ENCODE measurements at places on chromosomes 6 and 20.

DNA sequence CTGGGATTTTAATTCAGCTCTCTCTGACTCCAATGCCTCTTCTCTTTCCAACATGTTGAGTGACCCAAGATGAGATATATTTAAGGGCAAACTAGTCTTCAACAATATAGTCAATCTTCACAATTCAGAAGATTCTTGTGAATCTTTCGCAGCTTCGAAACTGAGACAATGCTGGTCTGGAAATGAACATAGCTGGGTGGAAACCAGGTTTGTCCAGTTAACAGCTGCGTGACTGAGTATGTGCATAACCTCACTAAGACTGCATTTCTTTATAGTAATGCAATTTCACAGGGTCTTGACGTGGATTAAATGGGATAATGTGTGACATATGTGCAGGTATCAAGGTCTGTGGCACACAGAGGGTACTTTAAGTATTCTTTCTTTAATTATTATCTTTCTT, 18.9 kb downstream of the PTPRT start:
- no peak for DNase-seq

- no peak for DNase-seq
Observed at GRCh38 chr6:159325476-159325875, 156.3 kb downstream of the FNDC1 start.

GRCh38 chr6:2852514-2852855, 10.8 kb upstream of the SERPINB1 start:
- no peak for DNase-seq

DNA sequence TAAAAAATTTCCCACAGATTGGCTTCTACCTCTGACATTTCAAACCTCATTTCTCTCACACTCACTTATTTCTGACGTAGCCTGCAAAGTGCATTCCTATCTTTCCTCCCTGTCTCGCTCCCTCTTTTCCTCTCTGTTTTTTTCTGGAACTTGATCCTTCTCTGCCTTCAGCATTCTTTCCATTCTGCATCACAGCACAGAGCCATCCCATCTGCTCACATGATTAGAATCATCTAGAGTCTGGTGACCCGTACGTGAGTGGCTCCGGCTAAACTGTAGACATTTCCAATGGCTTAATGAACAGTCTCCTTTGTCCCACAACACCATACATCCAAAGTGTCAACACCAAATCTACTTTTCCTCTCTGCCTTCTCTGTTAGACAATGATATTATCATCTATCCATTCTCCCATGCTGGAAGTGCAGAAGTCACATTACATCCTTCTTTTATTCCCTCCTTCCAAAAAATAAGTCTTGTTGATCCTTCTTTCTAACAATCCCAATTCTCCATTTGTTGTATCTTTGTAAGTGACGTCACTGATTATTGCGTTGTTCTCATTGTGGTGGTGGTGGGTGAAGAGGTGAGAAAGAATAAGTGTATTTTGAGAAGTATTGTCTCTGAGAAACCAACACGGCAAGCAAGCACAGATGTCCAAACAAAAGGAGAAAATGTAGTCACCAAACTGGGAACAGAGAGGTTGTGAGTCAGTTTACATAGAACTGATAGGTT, 41.6 kb downstream of the OPRM1 start:
- DNase-seq, result no peak

- no peak for DNase-seq
Observed at GRCh38 chr6:36722879-36723278, 25.3 kb downstream of the RAB44 start.

- no peak for DNase-seq
Observed at GRCh38 chr6:148517470-148517869, 174.8 kb downstream of the SASH1 start.

DNA sequence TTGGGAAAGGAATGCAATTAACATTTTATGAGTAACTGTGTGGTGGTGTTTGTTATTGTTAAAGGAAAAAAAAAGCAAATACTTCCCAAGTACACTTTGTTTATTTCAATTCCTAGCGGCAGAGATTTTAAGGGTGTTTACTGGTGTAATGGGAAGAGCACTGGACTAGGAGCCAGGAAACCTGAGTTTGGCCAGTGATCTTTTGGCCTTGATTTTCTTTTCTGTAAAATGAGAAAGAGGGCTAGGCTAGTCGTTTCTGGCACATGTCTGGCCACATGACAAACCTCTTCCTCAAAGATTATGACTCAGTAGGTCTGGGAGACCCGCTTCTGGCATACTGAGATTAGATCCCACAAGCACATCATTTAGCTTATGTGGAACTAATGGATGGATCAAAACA, 428.1 kb upstream of the NOX3 start:
- no peak for DNase-seq

GRCh38 chr6:161246725-161247124, 27.1 kb downstream of the AGPAT4 start:
- DNase-seq, result no peak

GRCh38 chr6:89047473-89047872, 33.1 kb upstream of the PNRC1 start:
- DNase-seq, result no peak

- no peak for DNase-seq
Observed at GRCh38 chr6:105626295-105627158, 223.6 kb upstream of the PREP start.

DNA sequence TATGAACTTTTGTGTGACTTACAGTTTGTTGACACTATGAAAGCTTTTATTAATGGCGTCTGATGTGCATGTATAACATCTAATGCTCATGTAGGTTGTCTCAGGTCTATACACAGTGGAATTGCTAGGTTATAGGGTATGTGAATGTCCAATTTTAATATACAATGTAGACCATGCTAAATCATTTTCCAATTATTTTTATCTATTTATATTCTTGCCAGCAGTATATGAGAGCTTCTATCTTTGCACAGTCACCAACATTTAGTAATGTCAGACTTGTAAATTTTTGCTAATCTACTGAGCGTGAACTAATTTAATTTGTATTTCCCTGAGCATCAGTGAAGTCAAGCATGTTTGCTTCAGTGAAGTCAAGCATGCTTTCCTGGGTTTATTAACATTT, 64.4 kb downstream of the TPD52L1 start:
- DNase-seq, result no peak

DNA sequence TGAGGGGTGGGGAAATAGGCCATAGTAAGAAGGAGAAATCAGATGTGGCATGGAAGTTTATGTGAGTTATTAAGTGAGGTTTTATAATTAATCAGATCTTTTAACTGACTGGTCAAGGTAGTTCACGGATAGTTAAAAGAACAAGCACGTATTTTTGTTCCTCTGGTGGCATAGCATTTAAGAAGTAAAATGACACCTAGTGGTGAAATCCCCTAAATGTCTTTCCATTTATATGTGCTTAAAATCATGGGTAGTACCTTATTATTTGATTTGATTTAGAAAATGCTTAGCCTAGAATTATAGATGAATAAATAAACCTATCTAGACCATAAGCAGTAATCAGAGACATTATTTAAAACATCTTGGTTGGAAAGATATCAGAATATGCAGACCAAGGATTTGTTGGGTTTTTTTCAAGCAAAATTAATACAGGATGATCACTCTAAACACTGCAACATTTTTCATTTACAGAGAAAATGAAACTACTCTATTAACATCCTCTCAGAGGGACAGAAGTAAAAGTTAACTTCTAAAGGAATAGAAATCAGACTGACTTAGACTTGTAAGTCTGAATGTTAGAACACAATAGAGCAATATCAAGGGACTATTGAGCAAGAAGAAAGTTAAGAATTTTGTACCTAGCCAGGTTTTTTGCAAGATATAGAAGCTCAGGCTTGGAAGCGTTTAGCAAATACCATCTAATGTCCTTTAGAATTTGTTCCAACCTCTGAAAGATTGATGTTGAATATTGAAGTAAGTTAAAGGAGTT, 81.1 kb downstream of the STXBP5 start:
- DNase-seq, result no peak

DNA sequence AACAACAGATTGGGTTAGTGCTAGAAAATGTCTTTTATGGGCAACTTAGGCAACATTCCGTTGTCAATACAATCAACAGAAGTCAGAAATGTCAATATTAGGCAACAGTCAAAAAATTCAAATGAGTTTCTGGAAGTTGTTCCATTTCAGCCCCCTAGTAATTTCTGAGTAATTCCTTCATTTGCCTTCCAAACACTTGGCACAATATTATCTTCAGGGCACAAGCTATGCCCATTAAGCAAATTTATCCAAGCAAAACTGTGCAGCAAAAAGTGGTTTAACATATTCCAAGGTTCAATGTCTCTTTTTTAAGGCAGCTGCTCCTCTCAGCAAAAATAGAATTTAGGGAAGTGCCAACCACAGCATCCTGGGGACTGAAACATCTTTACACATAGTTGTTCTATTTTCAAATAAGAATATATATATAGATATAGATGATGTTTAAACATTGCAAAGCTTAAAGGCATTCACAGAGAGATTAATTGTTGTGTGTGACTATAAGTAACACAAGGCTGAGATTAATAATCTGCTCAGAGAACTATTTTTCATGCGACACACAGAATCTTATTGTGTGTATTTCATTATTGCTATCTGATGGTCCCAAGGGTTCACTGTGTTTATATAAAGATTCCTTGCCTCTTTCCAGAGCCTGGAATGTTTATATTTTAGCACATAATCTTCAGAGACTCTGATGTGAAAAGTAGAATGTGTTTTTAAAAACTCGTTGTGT, 75.2 kb upstream of the ADTRP start:
- no peak for DNase-seq

DNA sequence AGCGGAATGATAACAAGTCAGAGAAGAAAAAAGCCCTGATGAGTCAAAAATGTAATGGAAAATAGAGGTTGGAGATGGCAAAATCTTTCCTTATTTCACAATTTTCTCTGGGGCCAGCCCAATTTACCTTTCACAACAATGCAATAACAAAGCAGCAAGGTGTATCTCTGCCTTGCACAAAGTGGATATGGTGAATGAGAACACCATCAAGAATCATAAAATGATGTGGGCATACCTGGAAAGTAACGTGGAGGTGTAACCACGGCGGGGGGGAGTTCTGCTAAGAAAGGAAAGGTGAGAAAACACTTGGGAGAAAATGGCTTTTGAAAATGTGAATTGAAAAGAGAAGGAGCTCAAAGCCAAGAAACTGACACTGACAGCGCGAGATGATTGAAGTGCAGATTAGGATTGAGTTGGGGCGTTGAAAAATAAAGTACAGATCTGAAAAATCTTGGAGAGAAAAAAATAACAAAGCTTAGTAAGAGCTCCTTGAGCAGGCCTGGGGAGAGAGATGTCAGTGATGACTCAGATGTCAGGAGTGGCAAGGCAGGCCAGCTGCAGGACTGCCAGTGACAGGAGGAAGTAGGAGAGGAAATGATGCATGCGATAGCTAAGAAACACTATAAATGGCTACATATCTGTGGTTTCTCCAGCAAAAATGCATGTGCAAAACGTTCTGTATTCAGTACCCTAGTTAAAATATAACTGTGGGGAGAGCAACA, 26.2 kb downstream of the ARHGAP18 start:
- DNase-seq, result peak; percentile 40

GRCh38 chr6:76416821-76417605, 344.6 kb upstream of the IMPG1 start:
- DNase-seq, result no peak

- no peak for DNase-seq
Observed at GRCh38 chr6:109769213-109769612, 78.1 kb downstream of the FIG4 start.

GRCh38 chr6:130524552-130524951, 158.7 kb downstream of the TMEM200A start:
- no peak for DNase-seq

GRCh38 chr6:8131265-8131897, 29.0 kb upstream of the EEF1E1 start:
- DNase-seq, result no peak

DNA sequence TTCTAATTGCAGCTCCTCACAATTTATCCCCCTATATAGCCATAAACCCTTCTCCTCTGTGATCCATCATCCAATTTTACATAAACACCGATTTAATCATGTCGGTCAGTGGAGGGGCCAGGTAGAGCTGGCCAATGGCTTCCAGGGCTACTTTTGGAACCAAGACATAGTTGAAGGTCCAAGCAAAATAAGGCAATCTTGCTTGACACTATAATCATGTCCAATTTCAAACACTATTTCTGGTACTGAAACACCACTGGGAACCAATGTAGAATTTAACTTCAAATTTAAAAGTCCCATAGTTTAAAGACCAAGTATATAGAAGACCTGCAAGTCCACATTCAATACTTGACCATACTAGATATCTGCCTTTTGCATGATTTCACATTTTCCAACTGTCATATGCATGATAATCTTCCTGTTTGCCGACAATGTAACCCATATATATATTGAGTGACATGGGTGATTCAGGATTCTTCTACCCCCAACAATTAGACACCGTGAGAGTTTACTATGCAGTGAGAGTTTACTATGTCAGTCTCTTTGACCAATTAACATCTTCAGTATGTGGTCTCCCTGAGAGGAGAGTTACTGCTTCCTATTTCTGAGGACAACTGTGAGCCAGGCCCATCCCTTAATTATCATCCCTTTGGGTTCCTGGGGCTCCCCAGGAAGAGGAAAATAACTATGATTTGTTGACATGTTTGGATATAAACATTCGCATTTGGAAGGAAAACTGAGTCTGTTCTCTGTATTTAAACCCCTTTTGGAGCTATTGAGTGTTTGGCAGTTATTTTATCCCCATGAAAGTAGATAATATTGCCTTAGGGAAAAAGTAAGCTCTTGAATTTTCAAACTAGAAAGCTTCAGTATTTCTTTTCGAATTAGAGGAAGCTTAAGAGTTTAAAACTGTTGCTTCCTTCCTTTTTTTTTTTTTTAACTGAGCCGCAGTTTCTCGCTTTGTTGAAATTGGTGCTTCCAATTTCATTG, 31.8 kb downstream of the SAMD3 start:
- DNase-seq, result no peak

DNA sequence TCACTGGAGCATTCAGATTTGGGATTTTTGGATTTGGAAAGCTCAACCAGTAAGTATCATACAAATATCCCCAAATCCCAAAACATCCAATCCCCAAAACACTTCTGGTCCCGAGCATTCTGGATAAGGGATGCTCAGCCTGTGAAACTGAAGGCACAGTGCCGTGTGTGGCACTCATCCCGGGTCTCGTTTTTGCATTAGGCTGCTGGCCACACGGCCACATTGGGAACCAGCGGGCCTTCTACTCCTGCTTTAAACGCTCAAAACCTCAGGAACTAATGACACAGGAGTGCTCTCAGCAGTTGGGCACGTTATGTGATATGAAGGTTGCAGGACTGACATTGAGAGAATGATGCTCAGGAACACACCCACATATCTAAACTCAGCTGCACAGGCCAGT, 35.6 kb downstream of the PSMG4 start:
- no peak for DNase-seq

DNA sequence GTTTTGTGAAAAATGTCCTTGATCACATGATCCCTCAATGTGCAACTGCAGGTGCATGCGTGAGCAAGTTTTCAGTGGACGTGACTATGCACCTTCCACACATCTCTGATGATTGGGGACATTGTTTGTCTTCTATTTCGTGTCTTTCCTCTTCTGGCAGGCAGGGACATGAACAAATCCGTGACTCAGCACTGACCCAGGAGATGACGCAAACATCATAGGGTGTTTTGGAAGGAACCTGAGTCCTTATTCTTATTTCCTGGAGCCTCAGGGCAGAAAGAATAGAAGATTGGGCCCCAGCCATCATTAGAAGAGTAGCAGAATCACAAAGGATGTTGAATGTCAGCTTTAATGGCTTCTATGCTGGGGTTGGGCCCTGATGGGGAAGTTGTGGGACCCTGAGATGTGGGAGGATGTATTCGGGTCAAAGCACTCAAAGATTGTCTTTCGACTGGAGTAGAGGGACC, 11.9 kb upstream of the SIRPD start:
- DNase-seq, result no peak

GRCh38 chr20:49276961-49277785, 684 bp downstream of the ZNFX1 start:
- peak; percentile 15 for DNase-seq

- no peak for DNase-seq
Observed at GRCh38 chr6:136773473-136773796, 18.8 kb downstream of the MAP3K5 start.

Measured in stimulated activated CD8-positive, alpha-beta memory T cell treated with anti-CD3 and anti-CD28 coated beads, Interleukin-12 subunit alpha, Interleukin-12 subunit beta, amount 100 ng/mL, for 1 hour (primary cell).